ENCODE measurements at places on chromosomes 4 and X. TPM values are rescaled to one million over a fixed set of nuclear protein-coding genes. Genes with fewer than 3 reads are reported as not detected.

- no peak for DNase-seq
Observed at GRCh38 chrX:110847334-110847733, 51.7 kb upstream of the CHRDL1 start.

DNA sequence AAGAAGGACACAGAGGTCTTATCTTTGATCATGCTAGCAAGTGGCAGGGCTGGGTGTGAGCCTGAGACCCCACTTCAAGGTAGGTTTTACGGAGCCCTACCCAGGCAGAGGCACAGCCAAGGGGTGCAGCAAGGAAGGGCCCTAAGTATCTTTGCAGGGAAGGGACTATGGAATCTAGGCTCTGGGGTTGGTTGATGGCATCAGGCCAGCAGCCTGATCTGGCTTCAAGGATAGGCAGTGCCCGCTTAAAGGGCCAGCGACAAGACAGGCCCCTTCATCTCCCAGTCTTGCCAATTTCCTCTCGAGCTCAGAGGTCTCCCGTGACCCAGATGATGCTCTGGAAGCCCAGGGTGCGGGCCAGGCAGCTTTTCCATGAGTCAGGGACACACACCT, 5.8 kb downstream of the ABLIM2 start:
- DNase-seq = no peak

- no peak for DNase-seq
Observed at GRCh38 chr4:26319949-26320537, 771 bp upstream of the RBPJ start.

DNA sequence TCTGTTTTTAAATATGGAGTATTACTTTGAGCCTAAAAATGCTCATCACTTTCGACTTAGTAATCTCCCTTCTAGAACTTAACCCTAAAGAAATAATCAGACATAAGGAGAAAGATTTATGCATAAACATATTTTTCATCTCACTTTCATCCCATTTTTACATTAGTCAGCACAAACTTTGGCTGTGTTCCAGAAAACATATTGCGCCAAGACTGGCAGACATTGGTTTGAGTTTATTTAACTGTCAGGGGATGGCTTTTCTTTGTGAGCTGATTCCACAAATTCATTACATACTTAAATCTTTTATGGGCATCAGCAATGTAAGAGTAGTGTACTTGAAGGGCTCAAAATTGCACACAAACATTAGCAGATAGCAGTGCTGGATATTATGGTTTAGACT, 23.7 kb downstream of the MAOA start:
- DNase-seq = no peak

The SCML1 gene
- 6.6 TPM for total RNA-seq

DNA sequence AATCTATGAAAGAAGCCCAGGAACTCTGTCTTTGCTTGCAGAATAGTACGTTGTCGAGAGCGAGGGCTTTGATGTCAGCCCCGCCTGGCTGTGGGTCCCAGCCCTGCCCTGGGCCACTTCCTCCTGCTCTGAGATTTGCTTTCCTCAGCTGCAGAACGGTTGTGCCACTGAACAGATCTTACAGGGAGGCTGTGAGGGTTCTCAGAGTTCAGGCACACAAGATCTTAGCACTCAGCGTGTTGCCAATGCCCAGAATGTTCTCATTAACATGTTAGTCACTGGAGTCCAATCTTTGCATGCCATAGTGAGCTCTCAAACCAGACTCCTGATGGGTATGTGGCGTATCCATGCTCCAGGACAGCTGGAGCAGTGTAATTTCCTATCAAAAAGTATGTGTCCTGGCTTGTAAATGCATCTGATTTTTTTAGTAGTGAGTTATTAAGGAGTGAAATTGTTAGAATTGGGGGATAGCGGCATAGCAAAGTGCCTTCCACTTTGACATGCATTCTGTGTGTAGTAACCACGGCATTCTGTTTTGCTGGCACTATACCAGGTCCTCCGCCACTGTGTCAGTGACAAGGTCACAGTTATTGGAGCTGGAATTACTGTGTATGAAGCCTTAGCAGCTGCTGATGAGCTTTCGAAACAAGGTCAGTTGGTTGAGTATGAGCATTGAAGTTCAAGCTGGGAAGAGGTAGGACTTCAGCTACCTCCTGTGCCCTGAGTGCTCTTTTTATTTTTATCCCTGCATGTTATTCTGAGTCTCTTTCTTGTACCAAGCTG, 31.6 kb downstream of the TKTL1 start:
- DNase-seq = no peak

GRCh38 chrX:24148535-24149350, 786 bp upstream of the ZFX start:
- no peak for DNase-seq

GRCh38 chrX:471281-471680, 84.6 kb upstream of the PPP2R3B start:
- no peak for DNase-seq

- DNase-seq = no peak
Observed at GRCh38 chr4:123750044-123750443, 353.4 kb downstream of the SPRY1 start.

- no peak for DNase-seq
Observed at GRCh38 chr4:113587156-113587555, 174.4 kb downstream of the CAMK2D start.

GRCh38 chr4:1337376-1337831, 9.6 kb upstream of the UVSSA start:
- peak; percentile 10 for DNase-seq

DNA sequence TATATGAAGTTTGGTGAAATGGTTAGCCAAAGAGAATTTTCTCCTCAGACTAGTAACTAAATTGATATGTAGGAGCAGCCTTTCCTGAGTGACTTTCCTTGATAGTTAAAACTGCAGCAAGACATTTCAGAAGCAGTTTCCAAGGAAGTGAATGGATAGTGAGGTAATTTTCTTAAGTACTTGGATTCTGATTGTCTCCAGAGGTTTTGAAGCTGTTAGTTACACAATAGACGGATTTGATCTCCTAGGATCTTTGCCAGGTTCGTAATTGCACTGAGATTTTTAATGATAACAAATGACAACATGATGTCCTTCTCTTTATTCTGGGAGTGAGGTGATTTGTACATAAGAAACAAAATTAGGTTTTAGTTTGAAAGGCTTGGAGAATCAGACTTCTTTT, 29.2 kb downstream of the PRRG1 start:
- DNase-seq = no peak

DNA sequence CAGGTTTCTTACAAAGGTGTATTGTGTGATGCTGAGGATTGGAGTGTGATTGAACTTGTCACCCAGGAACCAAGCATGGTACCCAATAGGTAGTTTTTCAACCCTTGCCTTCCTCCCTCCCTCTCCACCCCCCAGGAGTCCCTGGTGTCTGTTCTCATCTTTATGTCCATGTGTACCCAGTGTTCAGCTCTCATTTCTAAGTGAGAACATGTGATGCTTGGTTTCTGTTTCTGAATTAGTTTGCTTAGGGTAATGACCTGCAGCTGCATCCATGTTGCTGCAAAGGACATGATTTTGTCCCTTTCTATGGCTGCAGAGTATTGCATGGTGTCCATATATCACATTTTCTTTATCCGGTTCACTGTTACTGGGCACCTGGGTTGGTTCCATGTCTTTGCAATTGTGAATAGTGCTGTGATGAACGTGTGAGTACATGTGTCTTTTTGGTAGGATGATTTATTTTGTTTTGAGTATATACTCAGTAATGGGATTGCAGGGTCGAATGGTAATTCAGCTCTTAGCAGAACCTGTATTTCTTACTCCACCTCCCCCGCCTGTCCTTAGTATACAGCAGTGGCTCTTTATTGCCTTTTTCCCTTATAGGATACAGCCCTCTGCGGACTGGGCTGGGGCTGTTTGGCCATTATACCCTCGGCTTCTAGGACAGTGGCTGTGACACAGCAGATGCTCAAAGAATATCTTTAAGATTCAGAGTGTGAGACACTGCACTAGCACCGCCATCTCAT, 145.4 kb downstream of the PTTG2 start:
- no peak for DNase-seq

The PLA2G12A gene
- total RNA-seq = 60.6 TPM

GRCh38 chrX:44542567-44543325, at the start of gene FUNDC1:
TSS of gene FUNDC1 (minus strand) at chrX:44542859. CDS start at chrX:44542832, 27 bp downstream.
- peak; percentile 97 for DNase-seq

- no peak for DNase-seq
Observed at GRCh38 chr4:135741583-135741982, 1540.0 kb upstream of the PABPC4L start.

DNA sequence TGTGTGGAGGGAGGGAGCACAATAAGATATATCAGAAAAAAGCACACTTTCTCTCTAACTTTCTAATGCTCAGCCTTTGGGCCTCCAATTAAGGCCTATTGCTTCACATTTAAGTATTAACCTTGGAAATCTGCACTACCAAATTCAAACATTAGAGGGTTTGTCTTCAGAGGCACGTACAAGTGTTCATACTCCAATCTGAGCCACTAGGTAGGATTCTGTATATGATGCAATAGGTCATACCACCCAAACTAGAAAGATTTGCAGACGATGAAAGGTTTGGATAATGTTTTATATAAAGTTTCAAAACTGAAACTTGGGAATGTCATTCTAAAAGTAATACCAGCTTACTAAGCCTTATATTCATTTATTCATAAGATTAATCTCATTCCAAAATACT, 106.4 kb downstream of the MID1 start:
- no peak for DNase-seq

DNA sequence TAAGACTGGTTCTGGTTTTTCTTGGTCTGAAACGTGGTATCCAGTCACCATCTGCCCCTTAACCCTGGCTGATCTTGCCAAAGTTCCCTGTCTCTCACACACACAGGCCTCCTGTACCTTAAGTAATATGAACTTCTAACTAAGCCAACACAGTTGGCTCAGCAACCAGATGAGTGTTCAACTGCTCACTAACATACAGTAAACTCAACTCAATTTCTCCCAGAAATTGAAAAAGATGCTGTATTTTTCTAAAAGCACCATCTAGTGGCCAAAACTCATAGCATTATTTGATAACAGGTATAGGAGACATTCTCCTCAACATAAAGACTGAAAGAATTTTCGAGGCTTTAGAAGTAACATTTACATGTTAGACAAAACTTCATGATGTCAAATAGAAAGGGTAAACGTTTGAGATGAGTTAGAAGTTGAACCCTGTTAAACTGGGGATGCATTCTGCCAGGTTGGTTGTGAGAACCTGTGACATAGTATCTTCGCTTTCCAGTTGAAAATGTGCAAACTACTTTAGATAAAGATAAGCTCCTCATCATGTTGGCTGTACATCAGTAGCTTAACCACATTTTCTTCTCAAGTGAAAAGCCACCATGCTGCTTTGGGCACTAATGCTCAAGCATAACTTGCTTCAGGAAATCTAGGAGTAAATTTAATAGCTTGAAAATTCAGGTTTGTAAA, 31.2 kb downstream of the CCNI start:
- DNase-seq = no peak

The ERCC6L gene
- total RNA-seq = 0.11 TPM

DNA sequence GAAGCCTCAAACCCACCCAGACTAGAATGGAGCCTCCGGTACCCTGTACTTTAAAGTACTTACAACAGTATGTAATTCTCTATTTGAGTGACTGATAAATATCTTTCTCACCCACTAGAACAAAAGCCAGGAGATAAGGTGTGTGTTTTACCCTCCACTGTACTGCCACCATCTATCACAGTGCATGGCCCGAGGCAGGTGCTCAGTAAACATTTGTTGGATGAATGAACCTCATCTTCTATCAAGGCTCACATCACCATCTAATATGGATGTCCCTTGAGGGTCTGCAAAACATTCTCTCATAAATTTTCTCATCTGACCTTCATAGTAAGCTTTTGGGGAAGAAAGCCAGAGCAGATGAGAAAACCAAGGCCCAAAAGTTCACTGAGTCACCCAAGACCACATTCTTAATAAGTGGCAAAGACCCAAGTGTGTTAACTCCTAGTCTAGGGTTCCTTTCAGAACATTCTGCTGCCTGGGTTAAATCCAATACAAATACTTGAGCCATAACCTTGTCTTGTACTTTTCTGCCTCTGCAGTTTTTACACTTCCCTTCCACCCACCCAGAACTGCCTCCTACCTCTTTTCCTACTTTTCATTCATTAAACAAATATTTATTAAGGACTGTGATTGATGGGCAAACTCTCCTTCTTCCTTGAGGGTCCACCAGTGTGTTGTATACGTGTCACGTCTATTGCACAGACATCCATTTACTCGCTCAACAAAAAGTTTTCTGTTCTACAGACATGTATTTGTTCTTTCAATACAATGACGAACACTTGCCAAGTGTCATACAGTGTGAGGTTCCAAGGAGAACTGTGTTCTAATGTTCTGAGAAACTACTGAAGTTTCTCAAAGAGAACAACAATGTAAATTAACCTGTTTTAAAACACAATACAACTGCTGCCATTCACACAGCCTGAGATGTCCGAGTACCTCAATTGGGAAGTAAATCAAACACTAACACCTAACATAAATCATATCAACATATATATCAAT, 35.7 kb downstream of the APBB2 start:
- no peak for DNase-seq

DNA sequence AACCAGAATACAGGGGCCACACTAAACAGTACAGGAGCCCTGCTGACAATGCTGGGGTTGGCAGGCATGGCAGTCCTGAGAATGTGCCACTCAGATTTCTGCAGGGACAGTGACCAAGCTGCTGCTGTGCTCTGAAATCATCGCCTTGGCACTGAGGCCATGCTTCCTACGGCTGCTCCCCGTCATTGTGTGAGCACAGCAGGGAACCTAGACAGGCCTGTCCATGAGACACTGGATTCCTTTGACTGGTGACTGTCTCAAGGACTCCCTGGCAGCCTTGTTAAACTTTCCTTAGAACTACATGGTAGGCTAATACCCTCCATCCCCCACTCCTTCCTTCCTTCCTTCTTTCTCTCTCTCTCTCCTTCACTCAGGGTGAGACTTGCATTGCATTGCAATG, 111.4 kb downstream of the LUZP4 start:
- no peak for DNase-seq

GRCh38 chrX:147174591-147174990, 360.0 kb upstream of the CXorf51A start:
- no peak for DNase-seq

The GCNA gene
- 1.4 TPM for total RNA-seq

The PNCK gene
- total RNA-seq = 10.0 TPM

GRCh38 chr4:155402941-155403340, 26.2 kb upstream of the MAP9 start:
- no peak for DNase-seq

The MAGED4 gene
- total RNA-seq = 0.33 TPM

The SYTL5 gene
- 0.06 TPM for total RNA-seq

The KLB gene
- total RNA-seq = 0.06 TPM

The SPANXB1 gene
- total RNA-seq = not detected

The PASD1 gene
- total RNA-seq = not detected

The CDKL2 gene
- total RNA-seq = 1.2 TPM

DNA sequence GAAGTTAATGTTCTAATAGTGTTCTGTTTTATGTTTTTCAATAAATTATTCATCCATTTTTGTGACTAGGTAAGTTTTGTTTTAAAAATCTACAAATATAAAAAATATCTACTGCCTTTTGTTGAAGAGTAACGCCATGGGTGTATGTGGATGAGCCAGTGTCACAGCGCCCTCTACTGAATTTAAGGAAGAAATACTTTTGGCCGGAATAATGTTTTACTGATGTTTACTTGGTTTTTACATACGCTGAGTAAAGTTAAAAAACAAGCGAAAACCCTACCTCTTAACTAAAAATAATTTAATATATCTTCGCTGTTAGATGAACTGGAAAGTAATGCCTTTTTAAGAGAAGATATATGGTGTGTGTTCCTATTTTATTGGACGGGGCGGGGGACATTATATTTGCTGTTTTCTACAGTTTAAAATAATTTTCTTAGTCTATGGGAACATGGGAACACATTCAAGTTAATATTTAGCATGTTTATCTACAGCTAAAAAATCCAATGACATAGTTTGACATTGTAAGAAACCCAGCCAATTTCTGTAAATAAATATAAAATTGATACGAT, 86.1 kb downstream of the CPE start:
- no peak for DNase-seq

- DNase-seq = no peak
Observed at GRCh38 chr4:7491915-7492314, 57.2 kb upstream of the PSAPL1 start.

The UNC5C gene
- total RNA-seq = 8.4 TPM
